NCI-H748 treated with DMSO at 0.1 percent for 48 hours (cell line): ENCODE measurements at places on chromosomes 5 and 9.

DNA sequence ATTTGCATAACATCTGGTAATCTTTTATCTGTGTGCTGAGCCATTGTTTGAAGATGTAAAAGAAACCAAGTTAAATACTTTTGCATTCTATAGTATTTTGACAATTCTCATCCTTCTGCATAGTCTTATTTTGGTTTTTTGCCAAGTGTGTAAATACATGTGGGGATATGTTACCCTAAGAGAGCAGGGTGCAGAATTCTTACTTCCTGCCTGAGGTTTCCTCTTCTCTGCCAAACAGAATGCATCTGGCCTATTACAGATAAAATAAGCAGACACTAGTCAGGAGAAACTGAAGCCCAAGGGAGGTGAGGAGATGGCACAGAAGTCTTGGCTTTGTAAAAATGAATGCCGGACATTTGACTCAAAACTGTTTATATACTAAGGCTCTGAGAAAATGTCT lies 462.1 kb downstream of the TMEM38B start:
- DNase-seq = no peak

GRCh38 chr9:133050781-133051180 lies 11.0 kb upstream of the CEL start:
- no peak for DNase-seq

DNA sequence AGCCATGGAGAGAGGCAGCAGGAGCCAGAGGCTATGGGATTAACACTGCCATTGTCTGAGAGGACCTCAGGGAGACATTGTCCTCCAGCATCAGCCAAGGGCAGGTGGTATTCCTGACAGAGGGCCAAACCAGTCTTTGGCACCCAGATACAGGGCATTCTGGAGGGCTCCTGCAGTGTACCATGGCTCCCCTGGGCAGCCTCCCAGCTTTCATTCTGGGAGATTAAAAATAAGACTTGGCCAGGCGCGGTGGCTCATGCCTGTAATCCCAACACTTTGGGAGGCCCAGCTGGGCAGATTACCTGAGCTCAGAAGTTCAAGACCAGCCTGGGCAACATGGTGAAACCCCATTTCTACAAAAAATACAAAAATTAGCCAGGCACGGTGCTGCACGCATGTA lies 4.2 kb downstream of the MTAP start:
- DNase-seq = no peak

GRCh38 chr5:159422361-159422760 lies 92.1 kb upstream of the IL12B start:
- no peak for DNase-seq

DNA sequence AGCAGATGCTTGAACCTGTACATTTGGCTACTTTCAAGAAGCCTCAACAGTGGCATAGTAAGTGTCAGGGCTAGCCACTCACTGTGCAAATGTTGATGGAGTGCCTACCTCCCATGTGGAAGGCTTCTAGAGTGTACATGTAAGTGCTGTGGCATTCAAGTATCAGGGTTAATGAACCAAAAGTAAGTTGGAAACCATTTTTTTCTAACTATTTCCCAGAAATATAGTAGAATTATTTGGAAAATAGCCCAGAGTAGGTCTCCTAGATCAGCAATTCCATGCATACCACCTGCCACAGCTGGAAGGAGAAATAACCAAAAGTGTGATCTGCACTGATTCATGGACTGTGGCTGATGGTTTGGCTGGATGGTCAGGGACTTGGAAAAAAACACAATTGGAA lies 53.3 kb downstream of the FOXD1 start:
- DNase-seq = no peak

DNA sequence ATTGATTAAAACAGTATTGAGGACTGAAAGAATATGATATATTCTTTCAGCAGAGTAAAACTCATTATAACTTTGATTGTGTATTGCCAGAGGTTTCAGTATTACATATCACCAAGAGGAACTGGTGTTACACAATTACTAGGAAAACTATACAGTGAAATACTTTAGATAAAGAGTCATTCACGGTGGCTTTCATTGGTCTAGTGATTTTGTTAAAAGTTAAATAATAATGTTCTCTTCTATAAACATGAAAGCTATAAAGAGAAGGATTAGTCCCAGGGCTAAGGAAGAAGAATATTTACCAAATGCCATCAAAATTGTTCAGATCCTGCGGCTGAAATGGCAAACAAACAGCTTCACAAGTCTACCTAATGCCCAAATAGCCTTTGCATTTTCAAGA lies 306.2 kb downstream of the SEMA5A start:
- no peak for DNase-seq

GRCh38 chr9:94076557-94076956 lies 7.7 kb upstream of the PTPDC1 start:
- no peak for DNase-seq

DNA sequence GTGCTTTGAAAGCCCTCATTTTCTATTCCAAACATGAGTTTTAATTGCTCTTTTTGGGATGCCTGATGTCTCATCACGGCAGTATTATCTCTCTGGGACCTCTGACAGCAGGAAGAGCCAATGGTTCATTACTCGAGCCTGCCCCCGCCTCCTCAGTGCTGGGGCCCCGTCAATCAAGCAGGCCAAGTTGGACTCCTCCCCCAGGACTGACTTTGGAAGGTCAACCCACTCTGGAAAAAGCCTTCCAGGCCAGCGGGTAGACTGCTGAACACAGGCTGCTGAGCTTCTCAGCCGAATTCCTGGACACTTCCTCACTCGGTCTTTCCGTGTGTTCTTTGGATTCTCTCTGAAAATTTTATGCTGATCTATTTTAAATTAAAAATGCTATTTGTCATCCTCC lies 9.5 kb upstream of the BARHL1 start:
- DNase-seq = no peak
